T-helper 17 cell (primary cell): ENCODE measurements at places on chromosomes 11 and 22.

DNA sequence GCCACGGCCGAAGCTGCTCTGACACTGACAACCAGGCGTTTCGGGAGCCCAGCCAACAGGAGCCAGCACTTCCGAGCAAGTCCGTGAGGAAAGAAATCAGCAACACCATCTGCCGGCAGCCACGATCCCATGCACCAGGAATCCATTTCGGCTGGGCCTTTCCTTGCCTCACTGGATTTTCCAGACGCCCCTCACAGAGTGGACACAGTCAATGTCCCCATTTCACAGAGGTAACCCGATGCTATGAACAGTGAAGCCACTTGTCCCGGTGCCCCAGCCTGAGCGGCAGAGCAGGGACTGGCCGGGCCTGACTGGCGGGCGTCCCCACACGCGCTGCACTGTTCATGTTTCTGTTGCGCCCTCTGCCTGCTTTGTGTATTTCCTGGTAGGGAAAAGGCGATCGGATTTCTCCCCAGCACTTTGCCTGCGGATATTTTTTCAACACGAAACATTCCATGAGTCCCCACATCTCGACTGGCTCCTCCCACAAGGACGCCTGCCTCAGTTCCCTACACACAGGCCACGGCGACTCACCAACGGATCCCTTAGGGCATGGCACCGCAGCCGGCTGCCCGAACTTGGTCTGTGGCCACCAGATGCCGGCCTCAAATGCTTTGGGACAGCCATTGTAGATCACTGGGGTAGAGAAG is 55.3 kb downstream of the TRMU start:
- DNase-seq: no peak

GRCh38 chr22:43114958-43115357 is 4.4 kb downstream of the BIK start:
- no peak for DNase-seq

DNA sequence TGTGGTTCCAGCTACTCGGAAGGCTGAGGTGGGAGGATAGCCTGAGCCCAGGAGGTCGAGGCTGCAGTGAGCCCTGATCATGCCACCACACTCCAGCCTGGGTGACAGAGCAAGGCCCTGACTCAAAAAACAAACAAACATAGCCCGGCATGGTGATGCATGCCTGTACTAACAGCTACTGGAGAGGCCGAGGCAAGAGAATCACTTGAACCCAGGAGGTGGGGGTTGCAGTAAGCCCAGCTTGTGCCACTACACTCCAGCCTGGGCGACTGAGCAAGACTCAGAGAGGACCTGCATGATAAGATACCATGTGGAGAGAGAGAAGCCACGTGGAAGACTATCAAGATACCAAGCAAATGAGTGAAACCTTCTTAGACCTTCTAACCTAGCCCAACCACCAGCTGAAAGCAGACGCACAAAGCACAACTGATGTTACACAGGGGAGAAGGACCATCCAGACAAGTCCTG is 36.1 kb downstream of the AMBRA1 start:
- DNase-seq: no peak

- DNase-seq: no peak
Measured at GRCh38 chr11:27373856-27374602, 11.0 kb upstream of the CCDC34 start.

DNA sequence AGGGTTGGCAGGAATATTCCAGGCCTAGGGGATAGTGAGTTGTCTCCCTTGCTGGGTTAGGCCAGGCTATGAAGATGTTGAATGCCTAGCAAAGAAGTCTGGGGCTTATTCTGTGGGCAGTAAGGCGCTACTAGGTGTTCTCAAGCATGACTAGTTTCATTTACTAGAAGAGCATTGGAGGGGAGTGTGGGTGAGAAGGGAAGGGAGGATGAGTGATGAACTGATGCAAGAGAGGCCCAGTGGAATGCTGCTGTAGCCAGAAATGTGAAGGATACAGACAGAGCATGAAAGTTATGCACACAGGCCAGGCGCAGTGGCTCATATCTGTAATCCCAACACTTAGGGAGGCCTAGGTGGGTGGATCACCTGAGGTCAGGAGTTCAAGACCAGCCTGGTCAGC is 33.5 kb downstream of the POU2F3 start:
- no peak for DNase-seq

GRCh38 chr22:37379085-37379484 is 48.2 kb downstream of the ELFN2 start:
- no peak for DNase-seq

GRCh38 chr22:31776231-31776630 is 22.4 kb downstream of the DEPDC5 start:
- no peak for DNase-seq

- DNase-seq: no peak
Measured at GRCh38 chr11:116548256-116548655, 224.5 kb downstream of the BUD13 start.

- DNase-seq: no peak
Measured at GRCh38 chr22:47370448-47371262, 608.2 kb downstream of the TBC1D22A start.

DNA sequence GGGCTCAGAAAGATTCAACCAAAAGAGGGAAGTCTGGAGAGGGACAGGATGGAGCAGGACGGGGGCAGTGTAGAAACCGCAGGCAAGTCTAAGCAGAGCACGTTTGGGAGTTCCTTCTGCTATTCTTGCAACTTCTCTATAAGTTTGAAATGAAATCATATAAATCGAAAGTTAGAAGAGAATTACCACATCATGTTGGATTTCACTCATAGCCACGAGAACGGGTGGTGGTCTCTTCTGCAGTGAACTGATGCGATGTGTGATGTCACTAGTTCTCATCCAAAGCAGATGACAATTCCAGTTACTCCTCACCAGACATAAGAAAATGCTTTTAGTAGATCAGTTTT is 36.0 kb downstream of the KCNQ1 start:
- DNase-seq: no peak

GRCh38 chr11:35292279-35292678 is 127.1 kb downstream of the SLC1A2 start:
- no peak for DNase-seq

- DNase-seq: no peak
Measured at GRCh38 chr11:7927635-7928034, 3.4 kb downstream of the OR10A6 start.

- DNase-seq: no peak
Measured at GRCh38 chr22:28864878-28865596, 18.3 kb upstream of the ZNRF3 start.

- peak; percentile 18 for DNase-seq
Measured at GRCh38 chr22:24768537-24769374, 5.8 kb downstream of the PIWIL3 start.

- DNase-seq: no peak
Measured at GRCh38 chr11:112538534-112539280, 278.0 kb upstream of the PLET1 start.

- DNase-seq: no peak
Measured at GRCh38 chr11:12246147-12246546, 131.2 kb upstream of the PARVA start.

DNA sequence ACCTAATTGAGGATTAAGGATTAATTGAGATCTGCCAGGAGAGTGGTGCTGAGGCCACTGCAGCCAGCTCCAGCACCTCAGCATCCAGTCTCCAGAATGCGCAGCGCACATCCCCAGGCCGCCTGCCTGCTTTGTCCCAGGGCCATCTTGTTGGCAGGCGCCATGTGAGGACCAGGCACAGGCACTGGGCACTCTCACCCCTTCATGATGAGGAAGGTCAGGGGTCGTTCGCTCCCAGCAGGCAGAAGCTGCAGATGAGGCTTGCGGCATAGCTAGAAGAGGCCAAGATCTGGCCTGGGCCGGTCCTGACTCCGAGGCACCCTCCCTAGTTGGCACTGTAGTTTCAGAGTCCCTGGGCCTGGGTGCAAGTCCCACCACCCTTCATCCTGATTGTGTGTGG is 6.4 kb downstream of the CABP2 start:
- no peak for DNase-seq
